ENCODE measurements at places on chromosomes 16 and 17.

DNA sequence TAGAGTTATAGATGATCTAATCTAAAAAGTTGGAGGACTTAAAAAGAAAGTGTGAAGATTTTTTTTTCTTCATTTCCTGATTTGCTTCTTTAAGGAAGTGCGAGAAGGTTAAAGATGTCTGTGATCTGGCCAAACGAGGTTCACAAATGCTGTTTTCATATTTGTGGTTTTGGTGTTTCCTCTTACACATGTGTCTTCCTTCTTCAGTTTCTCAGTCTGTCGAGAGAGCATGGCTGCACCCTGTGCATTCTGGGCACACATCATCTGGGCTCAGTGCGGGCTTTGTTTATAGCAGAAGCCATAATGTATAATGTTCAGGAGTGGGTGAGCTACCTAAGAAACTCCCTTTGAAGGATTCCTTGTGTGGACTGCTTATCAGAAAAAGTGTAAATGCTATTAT, 260.4 kb upstream of the TBX2 start:
- no peak for DNase-seq

DNA sequence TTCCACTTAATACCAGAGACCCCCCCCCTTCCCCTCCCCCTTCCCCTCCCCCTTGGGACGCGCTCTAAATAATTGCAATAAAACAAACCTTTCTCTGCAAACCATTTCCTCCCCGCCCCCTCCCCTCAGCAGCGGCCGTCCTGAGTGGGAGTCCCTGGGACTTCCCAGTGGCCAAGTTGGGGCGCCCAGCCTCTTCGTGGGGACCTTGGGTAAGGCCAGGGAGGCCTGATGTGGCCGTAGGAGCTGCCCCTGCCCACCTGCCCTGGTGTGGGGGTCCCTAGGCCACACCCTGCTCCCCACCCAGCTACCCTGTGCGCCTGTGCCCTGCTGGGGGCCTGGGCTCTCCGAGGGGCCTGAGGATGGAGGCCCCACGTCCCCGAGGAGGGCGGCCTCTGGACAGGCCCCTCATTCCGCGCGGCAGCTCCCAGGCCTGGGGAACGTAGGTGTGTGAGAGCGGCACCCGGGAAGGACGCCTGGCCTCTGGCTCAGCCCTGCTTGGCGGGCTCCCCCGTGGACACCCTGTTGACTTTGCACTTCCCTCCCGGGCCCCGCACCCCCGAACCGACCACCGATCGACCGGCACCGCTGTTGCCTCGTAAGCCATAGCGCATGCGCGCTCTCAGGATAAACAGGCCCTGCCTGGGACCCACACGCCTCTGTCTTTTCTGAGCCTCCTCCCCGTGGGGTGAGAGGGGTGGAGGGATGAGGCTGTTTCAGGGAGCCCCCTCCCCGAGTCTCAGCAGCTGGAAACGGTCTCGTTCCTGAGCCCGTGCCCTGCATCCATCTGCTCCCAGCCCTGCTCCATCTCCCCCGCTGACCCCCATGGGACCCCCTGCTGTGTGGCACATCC, 9.0 kb downstream of the NTHL1 start:
- peak; percentile 86 for DNase-seq

DNA sequence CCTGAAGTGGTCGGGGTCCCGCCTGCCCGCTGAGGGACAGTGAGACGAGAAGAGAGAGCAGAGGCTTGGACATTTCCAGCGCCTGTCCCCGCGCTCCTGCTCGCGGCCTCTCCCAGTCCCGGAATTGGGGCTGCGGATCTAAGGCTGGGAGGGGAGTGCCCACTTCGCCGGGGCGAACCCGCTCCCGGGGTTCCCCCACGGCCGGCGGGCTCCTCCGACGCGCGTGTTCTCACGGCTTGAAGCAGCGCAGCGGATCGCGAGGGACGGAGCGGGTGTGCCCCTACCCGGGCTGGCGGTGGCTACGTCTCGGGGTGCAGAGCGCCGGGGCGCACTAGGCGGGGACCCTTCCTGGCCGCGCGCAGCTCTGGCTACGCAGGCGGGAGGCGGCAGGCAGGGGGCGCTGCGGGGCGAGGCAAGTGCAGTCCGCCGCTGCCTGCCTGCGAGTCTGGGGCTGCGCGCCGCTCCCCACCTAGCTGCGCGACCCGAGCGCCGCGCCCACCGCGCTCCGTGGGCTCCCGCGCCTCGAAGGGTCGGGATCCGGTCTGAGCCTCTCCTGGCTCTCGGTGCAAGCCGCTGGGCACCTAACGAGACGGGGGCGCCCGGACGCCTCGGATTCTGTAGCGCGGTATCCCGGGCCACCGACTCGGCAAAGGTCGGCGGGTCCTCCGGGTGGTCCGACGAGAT, 1.2 kb downstream of the NGFR start:
- peak; percentile 71 for DNase-seq

DNA sequence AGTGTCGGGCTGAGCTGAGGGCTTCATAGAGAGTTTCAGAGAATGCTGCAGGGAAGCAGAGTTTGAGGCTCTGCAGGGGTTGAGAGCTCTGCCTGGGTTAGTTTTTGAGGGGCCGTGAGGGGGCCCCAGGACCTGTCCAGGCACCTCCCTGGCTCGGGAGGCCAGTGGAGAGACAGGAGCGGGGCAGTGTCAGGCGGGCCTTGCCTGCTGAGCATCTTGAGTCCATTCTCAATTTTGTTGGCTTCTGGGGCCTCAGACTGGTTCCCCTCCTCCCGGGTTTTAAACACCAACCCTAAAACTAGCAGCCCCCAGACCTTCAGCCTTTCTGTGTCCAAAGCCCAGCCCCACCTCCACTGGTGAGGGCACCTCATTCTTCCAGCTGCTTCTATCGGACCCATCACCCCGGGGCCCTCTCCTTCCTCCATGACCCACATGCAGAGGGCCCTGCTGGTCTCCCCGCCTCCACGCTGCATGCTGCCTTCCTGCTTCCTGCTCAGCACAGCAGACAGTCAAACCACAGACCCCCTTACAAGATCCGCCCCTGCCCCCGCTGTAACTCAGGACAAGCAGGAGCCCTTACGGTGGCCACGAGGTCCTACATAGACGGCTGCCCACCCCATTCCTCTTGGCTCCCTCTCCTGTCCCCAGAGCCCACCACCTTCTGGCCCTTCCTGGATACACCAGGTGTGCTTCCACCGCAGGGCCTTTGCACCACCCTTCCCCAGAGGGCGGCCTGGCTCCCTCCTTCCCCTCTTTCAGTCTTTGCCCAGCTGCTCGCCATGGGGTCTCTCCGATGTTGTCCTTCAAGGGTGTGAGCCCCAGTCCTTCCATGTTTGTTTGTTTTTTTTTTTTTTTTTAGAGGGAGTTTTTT, 3.8 kb downstream of the RNF213 start:
- DNase-seq, result no peak

DNA sequence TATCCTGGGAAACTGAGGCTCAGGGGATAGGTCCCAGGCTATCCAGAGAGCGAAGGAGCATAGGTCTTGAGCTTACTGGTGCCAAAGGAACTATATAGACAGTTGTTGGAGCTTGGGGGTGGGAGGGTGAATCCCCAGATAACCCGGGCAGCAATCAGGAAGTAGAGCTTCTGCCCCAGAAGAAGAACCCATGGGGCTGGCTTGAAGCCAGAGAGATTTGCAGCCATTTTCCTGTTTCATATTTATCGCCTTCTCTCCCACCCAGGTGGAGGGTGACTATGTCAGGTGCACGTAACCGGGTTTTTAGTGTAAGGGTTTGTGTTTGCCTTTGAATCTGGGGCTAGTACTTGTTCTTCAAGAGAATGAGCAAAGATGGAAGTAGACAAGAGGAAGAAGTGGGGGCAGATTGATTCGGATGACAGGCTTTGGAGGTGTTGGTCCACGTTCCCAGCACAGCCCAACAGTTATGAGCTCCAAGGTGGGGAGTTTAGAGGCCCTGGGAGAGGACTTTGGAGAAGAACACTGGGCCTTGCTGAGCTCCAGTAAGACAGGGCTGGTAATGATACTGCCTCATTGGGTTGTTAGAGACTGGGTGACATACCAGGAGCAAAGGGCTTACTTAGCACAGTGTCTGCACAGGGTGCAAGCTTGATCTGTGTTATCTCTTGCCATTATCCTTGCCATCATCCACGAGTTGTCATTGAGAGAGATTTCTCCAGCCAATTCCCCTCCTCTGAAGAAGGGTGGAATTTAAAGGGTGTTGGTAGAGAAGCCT, 145.6 kb downstream of the CCDC182 start:
- no peak for DNase-seq

- DNase-seq, result no peak
Observed at GRCh38 chr17:22310717-22311686, 618.7 kb downstream of the KCNJ18 start.

- DNase-seq, result no peak
Observed at GRCh38 chr16:86085795-86086194, 186.8 kb downstream of the IRF8 start.

GRCh38 chr17:45575126-45575885, 84.8 kb upstream of the PLEKHM1 start:
- no peak for DNase-seq

DNA sequence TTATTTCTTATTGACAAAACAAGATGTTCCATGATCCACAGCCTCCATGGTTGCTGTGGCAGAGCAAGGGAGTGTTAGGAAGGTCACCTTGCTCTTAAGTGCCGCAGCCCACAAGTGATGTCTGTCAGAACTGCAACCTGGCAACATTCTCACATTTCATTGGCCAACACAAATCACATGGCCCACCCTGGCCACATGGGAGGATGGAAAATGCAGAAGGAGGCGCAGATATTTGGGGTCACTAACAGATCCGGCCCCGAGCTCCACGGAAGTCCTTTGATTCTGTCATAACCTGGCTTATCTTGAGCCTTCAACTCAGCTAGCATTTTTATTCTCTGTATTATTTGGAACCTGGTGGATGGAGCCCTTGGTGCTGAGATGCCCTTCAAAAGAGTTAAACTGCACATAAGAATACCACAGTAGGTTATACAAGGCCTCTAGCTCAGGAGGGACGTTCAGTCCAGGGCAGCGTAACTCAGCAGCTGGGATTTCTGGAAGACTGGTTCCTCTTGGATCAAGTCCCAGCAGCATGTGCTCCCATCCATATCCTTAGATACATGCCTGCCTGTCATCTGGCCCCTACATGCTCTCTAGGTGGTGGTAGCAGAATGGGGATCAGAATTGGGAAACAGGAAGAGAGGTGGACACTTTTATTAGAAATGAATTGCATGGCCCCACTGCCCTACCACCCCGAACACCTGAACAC, 508.1 kb downstream of the HAPSTR1 start:
- DNase-seq, result no peak

- DNase-seq, result no peak
Observed at GRCh38 chr17:51992864-51993416, 165.6 kb downstream of the CA10 start.

DNA sequence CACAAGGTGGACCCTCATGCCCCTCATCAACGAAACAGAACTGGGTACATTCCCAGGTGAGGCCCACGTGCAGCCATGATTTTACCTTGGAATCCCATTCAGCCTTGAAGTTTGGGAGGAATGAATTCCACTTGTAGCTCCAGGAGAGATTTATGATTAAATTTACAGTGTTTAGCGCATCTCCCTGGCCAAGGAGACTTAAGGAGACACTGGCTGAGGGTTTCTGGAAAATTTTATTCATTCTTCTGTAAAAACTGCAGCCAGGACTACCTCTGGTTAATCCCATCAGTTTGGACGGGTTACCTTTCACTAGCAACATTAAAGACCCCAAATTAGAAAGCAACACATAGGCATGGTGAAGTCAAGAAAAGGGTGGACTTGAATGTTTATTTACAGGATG, 87.2 kb upstream of the SMURF2 start:
- DNase-seq, result no peak

- no peak for DNase-seq
Observed at GRCh38 chr16:4698321-4699045, 5.1 kb downstream of the NUDT16L1 start.

DNA sequence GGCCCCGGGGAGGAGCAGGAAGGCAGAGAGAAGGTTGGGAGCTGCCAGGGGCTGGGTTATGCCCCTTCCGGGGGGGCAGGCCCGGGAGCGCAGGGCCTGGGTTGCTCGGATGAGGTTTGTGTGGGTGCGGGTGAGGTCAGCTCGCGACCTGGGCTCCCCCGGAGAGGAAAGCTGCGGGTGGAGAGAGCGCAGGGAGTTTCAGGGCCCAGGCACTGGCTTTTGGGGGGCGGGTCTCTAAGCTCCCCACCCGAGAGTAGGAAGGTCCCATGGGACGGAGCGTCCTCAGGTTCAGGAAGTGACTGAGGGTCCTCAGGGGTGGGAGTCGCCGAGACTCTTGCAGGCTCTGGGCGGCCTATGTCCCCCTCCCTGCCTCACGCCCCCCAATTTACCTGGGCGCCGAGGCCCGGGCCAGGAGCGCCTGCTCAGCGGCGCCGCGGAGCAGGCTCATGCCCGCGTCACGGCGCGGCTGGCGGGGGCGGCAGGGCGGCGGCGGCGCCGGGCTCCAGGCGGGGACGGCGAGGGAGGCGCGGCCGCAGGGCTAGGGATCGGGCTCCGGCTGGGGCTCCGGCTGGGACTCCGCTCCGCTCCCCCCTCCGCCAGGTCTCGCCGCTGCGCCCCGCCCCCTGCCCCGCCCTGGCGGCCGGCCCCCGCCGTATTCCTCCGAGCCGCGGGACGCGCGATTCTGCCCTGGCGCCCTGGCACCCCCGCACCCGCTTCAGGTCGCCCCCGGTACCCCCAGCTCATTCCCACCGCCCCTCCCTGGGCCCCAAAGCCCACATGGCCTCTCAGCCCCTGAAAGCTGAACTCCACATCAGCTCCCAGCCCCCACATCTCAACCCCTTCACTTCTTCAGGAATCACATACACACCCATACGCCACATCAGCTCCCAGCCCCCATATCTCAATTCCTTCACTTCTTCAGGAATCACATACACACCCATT, at the start of gene DOK4:
Gene DOK4 (minus strand): TSS at position 578 of the 942 bp plus-strand sequence. CDS start 6,986 bp downstream, outside the sequence.
- peak; percentile 60 for DNase-seq

- DNase-seq, result peak; percentile 88
Observed at GRCh38 chr17:74748529-74749278, at the start of gene NHERF1. NHERF1 (plus strand) TSS chr17:74748628; CDS start chr17:74748847, 219 bp downstream.

GRCh38 chr17:68089881-68090280, 54.3 kb downstream of the KPNA2 start:
- no peak for DNase-seq

DNA sequence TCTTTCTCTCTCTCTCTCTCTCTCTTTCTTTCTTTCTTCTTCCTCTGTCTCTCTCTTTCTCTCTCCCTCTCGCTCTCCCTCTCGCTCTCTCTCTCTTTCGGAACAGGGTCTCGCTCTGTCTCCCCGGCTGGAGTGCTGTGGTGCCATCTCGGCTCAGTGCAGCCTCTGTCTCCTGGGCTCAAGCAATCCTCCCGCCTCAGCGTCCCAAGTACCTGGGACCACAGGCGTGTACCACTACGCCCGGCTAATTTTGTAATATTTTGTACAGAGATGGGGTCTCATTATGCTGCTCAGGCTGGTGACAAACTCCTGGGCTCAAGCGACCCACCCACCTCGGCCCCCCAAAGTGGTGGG, 12.7 kb upstream of the KLHDC4 start:
- no peak for DNase-seq

GRCh38 chr17:71098071-71098470, 928.7 kb downstream of the KCNJ2 start:
- no peak for DNase-seq

- no peak for DNase-seq
Observed at GRCh38 chr16:49947907-49948678, 76.9 kb upstream of the CNEP1R1 start.
